ENCODE measurements at places on chromosomes 7 and 10. TPM values are rescaled to one million over a fixed set of nuclear protein-coding genes. Genes with fewer than 3 reads are reported as not detected.

Gene HOXA6
- total RNA-seq: not detected

Gene SUN3
- total RNA-seq: not detected

Gene STEAP1
- 0.16 TPM for total RNA-seq

Gene JAZF1
- 62.1 TPM for total RNA-seq

DNA sequence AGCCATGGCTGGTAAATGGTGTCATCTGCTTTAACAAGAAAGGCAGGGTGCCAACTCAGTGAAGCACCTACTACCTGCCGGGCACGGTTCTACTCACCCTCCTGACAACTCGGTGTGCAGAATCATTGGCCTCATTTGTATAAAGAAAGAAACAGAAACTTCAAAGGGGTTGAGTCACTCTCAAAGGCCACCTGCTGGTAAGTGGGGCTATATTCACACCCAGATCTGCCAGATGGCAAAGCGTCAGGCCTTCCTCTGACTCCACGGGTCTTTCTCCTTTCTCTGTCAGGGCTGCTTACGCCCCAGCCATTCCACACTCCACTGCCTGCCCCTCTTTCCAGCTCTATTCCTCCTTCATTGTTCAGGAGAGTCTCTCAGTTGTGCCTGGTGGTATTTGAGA lies 309.2 kb downstream of the GFRA1 start:
- DNase-seq: no peak

DNA sequence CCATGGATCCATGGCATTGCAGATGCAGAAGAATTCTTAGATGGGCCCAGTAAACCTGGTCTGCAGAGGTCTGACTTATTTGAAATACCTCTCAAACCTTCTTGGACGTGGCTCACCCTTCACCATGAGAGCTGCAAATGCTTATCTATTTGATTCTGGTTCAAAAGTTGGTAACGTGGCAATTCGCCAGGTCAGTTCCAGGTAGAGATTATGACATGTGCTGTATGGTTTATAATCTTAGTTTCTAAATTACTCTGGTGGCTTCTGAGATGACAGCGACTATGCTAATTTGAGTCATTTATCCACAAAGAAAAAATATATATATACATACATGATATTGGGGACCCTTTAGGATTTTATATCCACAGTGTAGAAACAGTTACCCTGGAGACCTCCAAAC lies 68.8 kb downstream of the NRP1 start:
- DNase-seq: no peak

- DNase-seq: no peak
Observed at GRCh38 chr10:26525586-26525985, 87.4 kb downstream of the APBB1IP start.

DNA sequence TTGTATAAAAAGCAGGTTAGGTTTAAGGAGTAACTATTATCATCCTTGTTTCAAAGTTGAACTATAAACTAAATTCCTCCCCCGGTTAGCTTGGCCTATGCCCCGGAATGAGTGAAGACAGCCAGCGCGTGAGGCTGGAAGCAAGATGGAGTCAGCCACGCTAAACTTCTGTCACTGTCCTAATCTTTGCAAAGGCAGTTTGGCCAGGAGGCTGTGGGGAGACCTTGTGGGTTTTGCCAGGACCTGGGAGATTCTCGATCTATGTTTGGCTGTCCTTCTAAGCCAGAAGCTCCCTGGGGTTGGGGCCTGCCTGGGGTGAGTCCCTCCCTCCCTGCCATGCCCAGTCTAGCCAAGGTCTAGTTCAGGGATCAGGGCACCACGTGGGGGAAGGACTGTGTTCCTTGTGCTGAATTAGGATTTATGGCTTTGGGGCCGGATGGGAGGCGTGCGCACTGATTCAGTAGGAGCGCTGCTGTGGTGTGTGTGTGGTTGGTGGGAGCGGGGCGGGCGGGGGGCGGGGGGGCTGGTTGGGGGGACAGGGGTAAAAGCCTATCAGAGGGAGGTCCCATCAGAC lies 871 bp upstream of the GTF2IRD1 start:
- DNase-seq: no peak
